Astrocyte of the hippocampus (primary cell): ENCODE measurements at places on chromosomes 4 and X.

GRCh38 chr4:174406383-174406782 is 115.9 kb downstream of the HPGD start:
- DNase-seq, result no peak

DNA sequence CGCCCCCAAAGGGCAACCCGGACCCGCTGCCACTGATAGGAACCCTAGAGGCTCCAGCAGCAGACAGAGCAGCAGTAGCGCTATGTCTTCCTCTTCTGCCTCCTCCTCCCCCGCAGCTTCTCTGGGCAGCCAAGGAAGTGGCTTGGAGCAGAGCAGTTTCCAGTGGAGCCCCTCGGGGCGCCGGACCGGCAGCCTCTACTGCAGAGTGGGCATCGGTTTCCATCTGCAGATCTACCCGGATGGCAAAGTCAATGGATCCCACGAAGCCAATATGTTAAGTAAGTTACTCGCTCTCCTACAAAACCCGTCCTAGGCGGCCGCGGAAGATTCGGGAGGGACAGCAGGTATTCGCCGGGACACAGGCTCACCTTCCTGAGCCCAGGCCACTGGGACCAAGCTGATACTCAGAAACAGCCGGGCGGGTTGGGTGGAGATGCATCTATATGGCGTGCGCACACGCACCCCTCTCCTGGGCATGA is 477 bp downstream of the FGF5 start:
- DNase-seq, result peak; percentile 77

- DNase-seq, result no peak
Measured at GRCh38 chr4:86019362-86019761, 340.5 kb downstream of the MAPK10 start.

DNA sequence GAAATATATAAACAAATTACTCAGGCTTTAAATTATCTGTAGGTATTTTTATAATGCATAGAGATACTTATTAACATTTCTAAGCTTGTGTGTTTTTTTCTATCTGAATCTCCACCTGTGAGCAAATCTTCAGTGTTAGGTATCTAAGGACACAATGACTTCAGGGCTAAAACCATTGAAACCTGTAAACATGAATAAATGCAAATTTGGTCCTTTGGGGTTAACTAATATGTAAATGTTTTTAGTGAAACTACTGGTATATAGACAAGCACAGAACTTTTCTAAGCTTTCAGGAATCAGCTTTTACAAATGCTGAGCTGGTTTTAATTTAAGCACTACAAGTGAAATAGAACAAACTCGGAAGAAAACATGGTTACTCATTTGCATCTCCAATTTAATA is 147.9 kb downstream of the FBXO8 start:
- DNase-seq, result no peak

- no peak for DNase-seq
Measured at GRCh38 chr4:134089885-134090284, 111.7 kb downstream of the PABPC4L start.

GRCh38 chr4:175953960-175954521 is 111.6 kb upstream of the WDR17 start:
- no peak for DNase-seq

GRCh38 chr4:153560908-153561307 is 94.7 kb downstream of the TMEM131L start:
- DNase-seq, result no peak

DNA sequence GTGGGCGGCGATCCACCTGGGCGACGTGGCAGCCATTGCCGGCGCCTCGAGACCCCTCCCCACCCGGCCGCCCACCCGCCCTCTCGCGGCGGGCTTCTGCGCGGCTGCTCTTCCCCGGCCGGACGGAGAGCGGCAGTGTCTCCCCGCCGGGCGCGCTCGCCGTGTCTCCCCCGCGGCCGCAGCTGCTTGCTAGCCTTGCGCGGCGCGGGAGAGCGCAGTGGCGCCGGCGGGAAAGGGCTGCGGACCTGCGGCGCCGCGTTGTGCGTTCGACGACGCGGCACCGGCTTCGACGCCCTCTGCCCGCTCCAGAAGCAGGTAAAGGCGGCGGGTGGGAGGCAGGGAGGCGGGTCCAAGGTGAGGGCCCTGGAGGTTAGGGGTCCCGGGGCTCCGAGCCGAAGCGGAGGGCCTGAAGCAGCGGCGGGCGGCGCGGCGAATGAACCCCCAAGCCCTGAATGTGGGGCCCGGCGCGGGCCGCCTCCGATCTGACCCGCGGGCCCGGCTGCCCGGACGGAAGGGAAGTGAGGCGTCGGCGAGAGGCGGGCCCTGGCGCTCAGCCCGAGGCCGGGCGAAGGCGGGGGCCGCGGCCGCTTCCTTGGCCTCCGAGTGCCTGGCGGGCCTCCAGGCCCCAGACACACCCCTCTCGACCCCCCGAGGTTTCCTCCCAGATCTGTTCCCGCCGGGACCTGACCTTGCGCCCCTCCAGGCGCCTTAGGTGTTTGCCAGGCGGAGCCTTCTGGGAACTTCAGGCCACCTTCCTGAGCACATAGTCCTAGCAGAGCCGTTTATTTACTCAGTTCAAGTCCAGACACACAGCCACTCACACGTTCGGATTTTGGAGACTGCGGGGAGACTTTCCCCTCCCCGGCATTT is at the start of gene N4BP2:
Gene N4BP2, plus strand, starts transcription at position 135 of the 870 bp plus-strand sequence. CDS start 40,491 bp downstream, outside the sequence.
- peak; percentile 94 for DNase-seq

DNA sequence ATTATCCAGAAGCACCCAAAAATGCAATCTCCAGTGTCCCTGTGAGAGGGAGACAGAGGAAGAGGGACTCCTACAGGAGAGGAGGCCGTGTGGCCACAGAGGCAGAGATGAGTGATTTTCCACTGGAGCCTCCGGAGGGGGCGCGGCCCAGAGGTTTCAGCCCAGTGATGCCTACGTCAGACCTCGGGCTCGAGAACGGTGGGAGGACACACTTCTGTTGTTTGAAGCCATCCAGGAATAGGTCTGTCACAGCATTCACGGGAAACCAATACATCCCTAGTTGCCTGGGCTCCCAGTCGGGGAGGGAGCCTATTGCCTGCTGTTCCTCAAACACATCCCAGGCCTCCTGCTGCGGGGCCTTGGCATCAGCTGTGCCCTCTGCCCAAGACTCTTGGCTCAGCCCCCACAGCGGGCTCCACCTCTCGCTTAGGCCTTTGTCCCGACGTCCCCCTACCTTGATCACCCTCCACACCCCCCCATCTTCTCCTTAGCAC is 39.2 kb upstream of the HMX1 start:
- no peak for DNase-seq

DNA sequence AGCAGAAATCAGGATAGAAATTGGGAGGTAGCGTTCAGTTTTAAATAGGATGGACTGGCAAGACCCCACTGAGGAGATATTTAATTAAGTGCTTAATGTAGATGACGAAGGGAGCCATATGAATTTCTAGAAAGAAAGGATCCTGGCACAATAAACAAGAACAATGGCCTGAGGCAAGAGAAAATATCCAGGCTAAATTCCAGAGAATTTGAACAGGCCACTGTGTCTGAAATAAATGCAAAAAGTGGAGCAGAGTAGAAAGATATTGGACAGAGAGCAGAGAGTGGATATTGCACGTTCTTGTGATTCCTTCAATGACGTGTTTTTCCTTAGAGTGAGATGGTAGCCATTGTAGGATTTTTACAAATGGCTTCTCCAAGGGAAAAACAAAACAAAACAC is 1504.8 kb downstream of the C4orf33 start:
- DNase-seq, result no peak

- no peak for DNase-seq
Measured at GRCh38 chrX:1743105-1743504, 128.2 kb downstream of the ASMT start.
